ENCODE measurements at places on chromosomes 5 and 9.

- DNase-seq = peak; percentile 63
Observed at GRCh38 chr9:7234144-7234543, 476.4 kb downstream of the KDM4C start.

- DNase-seq = peak; percentile 19
Observed at GRCh38 chr9:77588271-77588937, 59.7 kb downstream of the GNA14 start.

GRCh38 chr9:127345566-127345965 lies 51.4 kb upstream of the SLC2A8 start:
- DNase-seq = no peak

- no peak for DNase-seq
Observed at GRCh38 chr9:69955536-69956355, 87.9 kb upstream of the MAMDC2 start.

DNA sequence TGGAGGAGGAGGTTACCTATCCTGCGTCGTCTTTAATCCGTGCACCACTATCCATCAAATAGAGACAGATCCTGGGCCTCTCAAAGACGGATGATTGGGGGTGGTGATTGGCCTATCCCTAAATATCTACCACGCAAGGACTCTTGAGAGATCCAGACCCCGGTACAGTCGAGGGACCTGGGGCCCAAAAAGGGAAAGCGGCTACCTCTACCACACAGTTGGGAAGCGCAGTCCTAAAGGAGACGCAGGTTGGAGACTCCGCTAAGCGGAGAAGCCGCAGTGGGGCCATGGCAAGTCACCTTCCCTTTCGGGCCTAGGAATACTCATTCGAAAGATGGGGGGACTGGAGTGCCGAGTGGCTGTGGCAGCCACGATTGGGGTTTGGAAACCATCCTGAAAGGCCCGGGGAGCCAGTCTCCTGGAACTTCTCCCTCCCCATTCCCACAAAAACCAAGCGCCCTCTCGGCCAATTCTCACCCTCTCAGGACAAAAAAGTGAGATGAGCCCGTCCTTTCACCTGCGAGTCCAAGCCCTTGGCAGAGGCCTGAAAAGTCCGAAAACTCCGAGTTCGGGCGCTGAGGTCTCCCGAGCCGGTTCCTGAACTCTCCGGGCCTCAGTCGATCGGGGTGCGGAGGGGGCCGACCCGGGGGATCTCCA lies 499 bp upstream of the FOXE1 start:
- DNase-seq = no peak

GRCh38 chr9:135575995-135576631 lies 14.6 kb downstream of the PAEP start:
- no peak for DNase-seq

DNA sequence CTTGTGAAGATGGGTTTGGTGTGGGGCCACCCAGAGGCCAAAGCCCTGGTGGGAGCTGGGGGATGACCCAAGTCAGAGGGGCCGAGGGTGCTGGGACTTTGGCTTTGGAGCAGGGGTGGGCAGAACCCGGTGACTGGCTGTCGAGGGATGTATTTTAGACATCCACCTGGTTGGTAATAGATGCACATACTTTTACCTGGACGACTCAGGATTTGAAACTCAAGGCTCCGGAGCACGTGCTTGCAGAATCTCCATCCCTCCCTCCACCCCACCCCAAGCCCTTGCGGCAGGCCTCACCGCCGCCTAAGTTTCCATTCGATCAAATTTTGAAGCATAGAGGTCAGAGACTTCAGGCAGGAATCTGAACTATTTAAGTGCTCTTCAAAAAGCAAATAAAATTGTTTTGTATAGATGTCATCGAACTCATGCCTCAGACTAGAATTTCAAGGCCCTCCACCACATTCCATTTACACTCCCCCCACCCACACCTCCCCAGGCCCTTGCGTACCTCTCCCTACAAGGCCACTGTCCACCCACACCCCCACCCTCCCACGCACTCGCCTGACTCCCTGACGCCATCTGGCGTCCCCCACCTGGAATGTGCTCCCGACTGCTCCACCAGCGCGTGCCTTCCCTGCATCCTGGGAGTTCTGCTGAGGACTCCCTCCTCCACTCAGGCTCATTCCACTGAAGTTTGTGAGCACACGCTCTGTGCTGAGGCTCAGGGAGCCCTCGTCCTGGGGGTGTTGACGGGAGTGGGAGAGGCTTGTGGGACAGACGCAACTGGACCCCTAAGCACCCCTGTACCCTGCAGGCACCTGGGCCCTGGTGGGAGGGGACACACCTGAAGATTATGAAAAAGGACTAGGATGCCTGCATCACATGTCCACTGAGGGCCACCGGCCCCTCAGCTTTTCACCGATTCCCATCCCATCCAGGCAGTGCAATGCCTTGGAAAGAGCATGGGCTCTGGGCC lies 56.4 kb upstream of the RPL26L1 start:
- DNase-seq = peak; percentile 66

DNA sequence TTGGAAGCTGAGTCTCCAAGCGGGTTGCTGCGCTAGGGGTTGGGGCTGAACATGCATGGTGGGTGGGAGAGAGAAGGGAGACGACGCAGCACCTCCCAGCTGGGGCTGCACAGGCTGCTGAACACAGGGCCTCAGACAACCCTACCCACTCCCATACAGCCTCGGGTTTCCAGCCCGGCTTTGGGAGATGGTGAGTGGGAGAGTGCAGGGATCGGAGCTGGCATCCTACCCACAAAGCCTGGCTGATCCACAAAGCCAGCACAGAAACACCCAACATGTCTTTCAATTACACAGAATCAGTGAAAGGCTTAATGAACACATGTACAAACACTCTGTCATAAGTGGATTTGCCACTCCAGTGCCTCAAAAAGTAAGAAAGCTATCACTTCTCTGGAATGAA lies 64.8 kb downstream of the NSG2 start:
- no peak for DNase-seq

DNA sequence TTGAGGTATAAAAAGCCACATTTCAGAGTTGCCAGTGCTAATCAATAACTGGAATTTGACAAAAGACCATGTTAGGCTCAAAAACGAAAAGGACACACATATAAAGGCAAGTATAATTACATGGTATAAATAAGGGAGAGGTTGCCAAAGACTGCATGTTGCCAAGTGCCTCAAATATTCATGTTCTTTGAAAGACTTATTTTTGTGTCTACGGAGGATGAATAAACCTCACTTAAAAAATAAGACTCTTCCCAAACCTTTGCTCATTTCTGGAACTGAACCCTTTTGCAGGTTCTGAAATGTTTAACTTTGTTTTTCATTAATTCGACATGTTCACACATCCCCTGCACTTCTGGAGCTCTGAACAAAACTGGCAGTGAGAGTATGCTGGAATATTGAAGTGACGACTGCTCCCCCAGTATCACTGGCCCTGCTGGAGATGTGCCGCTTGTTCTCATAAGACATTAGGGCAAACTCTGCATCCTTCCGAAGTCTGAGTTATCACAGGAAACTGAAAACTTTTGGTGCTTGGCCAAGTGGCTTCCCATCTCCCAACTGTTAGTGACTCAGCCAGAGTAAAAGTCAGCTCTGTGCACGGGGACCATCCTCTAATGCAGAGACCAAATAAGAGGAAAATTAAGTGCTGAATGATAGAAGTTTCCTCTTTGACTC lies 336.8 kb downstream of the GLIS3 start:
- DNase-seq = no peak

DNA sequence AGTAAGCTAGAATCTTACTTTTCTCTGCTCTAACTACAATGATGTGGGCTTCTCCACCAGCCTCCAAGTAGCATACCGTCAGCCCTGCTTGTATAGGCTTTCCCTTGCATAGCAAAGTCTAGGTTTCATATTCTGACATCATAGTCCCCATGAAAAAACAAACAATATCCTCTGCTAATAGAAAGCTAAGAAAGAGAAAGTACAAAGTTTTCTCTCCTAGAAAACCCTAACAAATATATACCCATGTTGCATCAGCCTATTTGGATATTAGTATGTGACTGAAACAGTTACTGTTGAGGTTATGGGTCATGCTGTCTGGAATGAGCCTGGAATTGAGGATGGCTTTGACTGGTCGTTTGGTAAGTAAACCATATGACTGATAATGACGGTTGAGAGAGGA lies 1696.0 kb downstream of the MAT2B start:
- DNase-seq = no peak

GRCh38 chr9:87451149-87451548 lies 46.5 kb upstream of the DAPK1 start:
- DNase-seq = no peak

DNA sequence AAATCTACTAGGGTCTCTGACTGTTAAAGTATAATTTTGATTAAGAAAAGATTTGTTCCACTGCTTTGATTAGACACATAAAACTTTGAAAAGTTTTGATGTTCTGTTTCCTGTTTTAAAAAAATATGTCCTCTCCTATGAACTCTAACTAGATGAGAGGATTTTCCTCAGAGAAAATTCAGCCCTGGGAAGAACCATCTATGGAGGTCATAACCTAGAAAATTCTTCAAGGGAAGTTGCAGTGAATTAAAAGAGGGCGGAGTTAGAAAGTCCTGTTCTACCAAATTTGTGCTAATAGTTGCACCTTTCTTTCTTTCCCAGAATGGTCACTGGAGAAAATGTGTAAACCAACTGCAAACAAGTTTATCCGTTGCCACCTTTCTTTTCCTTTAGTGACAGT lies 27.7 kb downstream of the PIK3R1 start:
- DNase-seq = no peak

- peak; percentile 28 for DNase-seq
Observed at GRCh38 chr5:173204185-173204979, 30.6 kb downstream of the NKX2-5 start.

GRCh38 chr5:131496400-131496713 lies 138.7 kb downstream of the RAPGEF6 start:
- no peak for DNase-seq

DNA sequence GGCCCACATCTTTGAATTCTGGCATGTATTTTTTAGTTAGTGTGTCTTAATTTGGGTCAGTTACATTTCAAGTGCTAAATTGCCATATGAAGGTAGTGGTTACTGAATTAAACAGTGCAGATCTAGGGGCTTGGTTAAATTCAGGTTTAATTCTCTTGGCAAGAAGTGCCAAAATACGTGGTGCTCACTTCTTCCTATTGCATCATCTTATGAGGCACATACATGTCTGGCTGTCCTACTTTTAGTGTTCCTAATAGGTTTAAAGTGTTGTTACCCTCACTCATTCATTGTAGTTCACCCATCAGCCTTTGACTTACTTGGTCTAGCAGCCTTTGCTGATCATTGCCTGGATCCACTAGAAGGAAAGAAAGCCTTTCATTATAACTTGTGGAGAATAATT lies 59.5 kb downstream of the RPS6 start:
- peak; percentile 15 for DNase-seq

GRCh38 chr9:104682642-104683041 lies 11.7 kb upstream of the OR13D1 start:
- peak; percentile 56 for DNase-seq

DNA sequence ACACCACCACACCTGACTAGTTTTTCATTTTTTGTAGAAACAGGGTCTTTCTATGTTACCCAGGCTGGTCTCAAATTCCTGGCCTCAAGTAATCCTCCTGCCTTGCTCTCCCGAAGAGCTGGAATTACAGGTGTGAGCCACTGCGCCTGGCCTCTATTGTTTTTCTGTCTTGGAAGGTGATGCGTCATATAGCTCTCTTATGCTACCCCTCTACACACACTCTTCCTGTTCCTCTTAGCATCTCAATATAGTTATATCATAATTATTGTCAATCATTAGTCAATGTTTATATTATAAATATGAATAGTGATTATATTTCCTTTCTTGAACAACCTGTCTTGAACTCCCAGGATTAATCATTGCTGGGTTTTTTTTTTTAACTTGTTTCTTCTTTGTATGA lies 7.3 kb downstream of the PKD2L2 start:
- DNase-seq = no peak

DNA sequence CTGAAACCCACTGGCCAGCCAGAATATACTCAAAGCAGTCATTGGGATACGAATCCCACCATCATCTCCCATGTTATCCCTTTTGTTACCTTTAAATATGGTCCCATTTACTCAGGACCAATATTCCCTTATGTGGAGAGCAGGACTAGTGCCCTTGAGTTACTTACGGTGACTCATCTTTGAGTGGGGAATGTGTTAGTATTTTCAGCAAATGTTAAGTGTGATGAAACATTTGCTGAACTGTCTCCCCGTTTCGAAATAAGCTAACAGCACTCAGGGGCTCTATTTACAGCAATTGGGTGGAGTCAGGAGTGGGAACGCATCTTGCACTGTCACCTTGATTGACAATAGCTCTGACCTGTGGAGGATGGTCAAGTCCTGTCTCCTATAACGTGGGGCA lies 67.4 kb downstream of the CTSL start:
- DNase-seq = peak; percentile 93

GRCh38 chr5:148970228-148970627 lies 92.6 kb downstream of the SH3TC2 start:
- no peak for DNase-seq

DNA sequence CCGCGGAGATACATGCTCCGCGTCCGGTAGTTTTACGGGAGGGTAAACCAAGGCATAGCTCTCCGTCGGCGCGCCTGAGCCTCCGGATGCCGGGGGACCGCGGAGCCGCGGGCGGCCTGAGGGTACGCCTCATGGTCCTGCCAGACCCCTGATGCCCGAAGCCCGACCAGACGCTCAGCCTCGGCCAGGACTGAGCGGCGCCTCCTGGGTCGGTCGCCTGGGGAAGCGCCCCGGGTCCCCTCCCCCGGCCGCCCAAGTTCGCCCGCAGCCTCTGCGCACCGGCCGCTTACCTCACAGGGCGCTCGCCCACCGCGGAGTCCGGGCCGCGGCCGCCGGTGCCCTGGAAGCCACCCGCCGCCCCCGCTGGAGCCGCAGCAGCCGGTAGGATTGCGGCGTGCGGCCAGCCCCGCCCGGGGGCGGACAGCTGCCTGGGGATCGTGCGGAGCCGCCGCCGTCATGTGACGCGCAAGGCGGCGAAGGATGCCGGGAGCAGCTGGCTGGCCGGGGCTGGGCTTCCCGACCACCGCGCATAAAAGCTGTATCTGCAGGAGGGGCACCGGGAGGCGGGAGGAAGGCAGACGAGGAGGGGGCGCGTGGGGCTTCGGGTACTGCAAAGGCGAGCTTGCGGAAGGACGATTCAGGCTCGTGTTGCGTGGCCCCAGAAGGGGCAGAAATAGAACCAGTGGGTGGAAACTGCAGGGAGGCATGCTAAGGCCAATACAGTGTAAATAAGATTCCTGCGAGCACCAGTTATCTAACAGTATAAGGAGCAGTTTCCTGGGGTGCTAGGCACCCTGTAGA lies at the start of gene FBXO10:
Gene FBXO10 (minus strand): TSS at position 460 of the 801 bp plus-strand sequence. CDS start 34,612 bp downstream, outside the sequence.
- DNase-seq = peak; percentile 81

GRCh38 chr9:2709645-2710101 lies 7.6 kb upstream of the KCNV2 start:
- no peak for DNase-seq

DNA sequence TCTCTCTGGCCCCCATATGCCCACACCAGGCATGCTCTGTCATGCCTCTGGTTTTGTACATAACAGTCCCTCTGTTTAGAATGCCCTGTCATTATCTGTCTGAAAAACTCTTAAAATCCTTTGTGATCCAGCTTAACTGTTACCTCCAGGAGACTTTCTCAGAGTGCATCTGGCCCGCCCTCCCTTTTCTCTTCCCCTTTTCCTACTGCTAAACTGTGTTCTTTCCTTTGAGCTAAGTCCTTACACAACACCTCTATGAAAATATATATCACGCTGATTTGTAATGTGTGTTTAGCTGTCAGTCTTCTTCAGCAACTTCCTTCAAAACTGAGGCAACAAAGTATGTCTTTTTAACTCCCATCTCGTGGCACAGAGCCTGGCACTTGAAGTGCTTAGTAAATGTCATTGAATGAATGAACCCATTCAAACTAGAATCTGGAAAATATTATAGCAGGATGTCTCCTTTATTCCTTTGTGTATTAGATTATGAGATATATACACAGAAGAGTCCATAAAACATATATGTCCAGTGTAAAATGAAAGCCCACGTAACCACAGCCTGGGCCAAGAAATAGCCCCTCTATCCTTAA lies 166.2 kb upstream of the KLF9 start:
- no peak for DNase-seq

Measured in cardiac muscle cell (in vitro differentiated cells and primary cell).